ENCODE measurements at places on chromosomes 16 and 17. TPM values are rescaled to one million over a fixed set of nuclear protein-coding genes. Genes with fewer than 3 reads are reported as not detected.
A peak's percentile ranks its signal among the peaks of the same experiment; 100 is the strongest.

DNA sequence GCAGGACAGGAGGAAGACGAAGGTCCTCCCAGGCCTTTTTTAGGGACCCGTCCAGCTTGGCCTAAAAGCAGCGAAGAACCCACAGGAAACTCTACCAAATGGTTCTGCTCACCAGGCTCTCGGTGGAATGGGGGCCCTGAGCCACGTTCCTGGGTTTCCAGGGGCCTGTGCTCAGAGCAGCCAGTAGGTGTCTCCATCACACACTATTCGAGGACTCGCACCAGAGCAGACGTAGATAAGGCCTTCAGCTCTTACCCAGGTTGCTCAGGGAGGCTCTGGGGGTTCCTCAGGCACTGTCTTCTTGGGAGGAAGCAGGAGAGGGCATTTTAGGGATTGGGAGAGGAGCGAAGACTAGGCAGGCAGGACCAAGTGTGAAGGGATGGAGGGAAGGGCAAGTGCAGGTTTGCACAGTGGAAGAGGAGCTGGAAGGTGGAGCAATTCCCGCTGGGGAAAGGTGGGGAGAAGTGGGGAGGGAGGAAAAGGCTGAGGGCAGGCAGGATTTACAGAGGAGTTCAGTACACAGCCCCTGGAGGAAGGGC lies 157.1 kb downstream of the RGS9 start:
- peak; percentile 65 for DNase-seq

DNA sequence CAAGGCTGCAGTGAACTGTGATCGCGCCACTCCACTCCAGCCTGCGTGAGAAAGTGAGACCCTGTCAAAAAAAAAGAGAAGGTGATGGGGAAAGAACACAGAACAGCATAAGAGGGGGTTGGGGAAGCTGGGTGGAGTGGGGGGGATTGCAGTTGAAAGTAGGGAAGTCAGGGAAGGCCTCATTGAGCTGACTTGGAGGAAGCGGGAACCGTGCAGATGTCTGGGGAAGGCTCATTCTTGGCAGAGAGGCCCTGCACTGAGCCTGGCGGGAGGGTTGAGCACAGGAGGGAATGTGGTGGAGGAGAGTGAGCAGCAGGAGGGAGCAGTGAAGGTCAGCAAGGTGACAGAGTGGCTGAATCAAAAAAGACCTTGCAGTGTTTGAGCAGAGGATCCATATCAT lies 26.9 kb downstream of the IL4R start:
- no peak for DNase-seq

DNA sequence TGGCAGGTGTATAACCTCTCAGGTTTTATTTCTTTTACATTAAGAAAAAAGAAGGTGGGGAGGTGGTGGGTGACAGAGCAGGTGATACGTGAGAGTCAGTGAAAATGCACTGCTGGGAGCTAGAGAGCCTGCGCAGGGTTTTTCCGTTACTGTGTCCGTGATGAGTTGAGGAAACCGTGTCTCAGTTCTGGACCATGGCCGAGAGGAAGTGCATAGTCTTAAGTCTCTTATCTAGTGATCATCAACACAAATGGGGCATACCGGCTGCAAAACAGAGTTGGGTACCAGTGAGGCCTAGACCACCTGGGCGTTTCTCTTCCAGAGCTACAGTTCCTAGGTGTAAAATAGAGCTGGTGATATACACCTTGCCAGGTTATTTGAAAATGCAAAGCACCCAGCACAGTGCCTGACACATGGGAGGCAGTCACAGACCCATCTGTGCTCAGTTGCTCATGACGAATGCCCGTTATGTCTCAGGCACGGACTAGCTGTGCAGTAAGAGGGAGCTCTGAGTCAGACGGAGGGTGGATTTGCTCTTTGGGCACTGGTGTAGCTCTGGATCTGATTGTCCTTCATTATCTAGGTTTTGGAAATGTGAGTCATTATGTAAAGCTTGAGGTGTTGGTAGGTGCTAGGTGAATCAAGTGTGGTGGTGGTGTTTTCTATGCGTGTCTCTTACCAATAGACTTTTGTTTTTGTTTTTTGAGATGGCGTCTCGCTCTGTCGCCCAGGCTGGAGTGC lies 60.9 kb downstream of the RPTOR start:
- DNase-seq: no peak

- DNase-seq: no peak
These were observed 10.2 kb downstream of the RPRML start for GRCh38 chr17:46968896-46969295.

DNA sequence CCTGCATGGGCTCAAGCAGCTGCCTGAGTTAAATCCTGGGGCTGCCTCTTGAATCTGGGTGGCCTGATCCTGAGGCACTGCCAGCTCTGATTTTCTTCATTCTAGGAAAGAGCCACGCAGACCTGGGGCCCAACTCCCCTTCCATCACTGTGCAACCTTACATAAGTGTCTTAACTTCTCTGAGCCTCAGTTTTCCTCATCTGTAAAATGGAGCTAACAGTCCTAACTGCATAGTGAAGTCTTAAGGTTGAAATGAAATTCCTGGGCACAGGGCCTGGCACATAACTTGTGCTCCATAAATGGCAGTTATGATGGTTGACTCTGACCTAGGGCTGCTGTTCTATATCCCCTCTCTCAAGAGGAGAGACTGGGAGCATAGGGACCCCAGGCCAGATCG lies 236.6 kb downstream of the GSG1L start:
- DNase-seq: no peak

DNA sequence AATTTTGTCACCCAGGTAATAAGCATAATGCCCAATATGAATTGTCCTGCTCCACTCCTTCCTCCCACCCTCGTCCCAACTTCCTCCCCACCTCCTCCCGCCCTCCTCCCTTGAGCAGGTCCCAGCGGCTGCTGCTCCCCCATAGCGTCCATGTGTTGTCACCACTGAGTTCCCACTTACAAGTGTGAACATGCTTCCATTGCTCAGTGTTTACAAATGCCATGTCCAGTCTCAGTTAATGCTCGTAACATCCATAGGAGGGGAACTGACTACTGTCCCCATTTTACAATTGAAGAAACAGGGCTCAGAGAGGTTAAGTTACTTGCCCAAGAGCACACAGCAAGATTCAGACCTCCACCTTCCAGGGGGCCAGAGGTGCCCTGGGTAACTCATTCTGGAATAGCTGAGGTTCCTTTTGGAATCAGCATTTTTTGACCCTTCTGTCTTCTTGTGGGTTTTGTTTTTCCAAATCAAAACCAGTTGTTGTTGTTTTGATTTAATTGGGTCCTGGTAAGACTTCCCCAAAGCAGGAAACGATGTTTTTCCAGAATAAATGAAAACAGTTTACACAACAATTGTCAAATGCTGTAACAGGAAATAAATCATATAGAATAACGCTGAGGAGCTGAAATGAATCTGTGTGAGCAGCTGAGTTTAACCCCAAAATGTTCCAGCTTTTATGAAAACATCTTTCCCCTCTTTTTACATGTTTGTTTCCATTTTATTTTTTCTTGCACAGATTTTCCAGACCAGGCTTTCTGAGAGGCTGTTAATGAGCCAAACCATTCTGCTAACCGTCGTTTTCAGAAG lies 73.9 kb downstream of the ZDHHC7 start:
- DNase-seq: no peak

DNA sequence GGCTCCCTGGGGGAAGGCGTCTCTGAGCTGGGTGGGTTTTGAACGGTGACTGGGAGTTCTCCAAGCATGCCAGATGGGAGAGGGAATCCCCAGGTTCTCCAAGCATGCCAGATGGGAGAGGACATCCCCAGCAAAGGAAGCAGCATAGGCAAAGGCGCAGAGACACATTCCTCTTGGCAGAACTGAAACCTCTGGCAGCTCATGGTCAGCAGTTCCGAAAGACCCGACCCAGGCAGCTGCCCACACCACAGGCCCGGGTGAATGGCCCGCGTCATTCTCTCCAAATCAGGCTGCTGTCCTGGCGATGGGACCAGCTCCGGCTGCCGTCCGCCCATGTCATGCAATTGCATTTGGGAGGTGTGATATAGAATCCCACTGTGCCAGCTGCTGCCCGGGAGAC lies 8.0 kb downstream of the ZNF469 start:
- peak; percentile 56 for DNase-seq

DNA sequence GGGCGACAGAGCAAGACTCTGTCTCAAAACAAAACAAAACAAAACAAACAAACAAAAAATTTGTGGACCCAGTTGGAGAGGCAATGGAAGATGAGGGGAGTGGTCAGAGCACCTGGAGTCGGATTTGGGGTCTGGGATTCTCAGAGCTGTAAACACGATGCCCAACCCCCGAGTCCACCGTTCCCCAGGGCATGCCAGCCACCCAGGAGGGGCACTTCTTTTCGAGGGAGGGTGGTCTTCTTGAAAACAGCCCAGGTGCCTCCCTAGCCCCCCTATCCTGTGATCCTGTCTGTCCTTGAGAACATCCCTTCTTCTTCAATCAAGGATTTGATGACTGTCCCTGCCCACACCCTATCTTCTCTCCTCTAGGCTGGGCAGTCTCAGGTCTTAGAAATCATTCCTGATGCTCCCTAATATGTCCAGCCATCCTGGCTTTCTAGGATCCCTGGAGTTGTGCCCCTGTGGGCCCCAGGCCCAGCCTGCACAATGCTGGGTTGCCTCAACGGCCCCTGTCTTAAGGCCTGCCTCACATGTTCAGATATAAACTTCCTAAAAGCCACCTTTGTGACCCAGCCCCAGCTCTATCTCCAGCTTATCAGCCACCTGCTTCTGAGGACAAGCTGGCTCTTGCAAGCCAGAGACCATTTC lies 3.1 kb upstream of the SLC13A2 start:
- DNase-seq: no peak

DNA sequence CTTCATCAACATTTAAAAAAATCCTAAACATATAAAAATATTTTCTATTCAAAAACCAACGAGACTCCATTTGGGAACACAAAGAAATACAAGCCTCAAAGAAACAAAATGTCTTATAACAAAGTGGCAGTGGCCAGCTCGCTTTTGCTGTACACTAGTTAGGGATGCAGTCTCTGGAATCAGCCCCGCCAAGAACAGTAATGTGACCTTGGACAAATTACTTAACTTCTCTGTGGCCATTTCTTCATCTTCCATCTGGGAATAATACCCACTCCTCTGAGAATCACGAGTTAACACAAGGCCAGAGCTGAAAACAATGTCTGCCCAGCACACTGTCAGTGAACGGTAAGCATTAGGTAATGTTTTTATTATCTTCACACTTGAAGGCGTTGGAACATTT lies 5.6 kb downstream of the STAT5B start:
- DNase-seq: no peak

The DLX4 gene
- not detected for total RNA-seq

The ZNF652 gene
- total RNA-seq: 25.1 TPM

The LPO gene
- not detected for total RNA-seq

The MRM1 gene
- 7.8 TPM for total RNA-seq

The CCDC78 gene
- total RNA-seq: not detected

Measured in right cardiac atrium (tissue), 5 donors.